Transverse colon (tissue), 4 donors: ENCODE measurements at places on chromosomes 12 and 14. TPM values are rescaled to one million over a fixed set of nuclear protein-coding genes. Genes with fewer than 3 reads are reported as not detected.

Gene SYT1
- 4.9 TPM for total RNA-seq

Gene MANSC1
- 21.9 TPM for total RNA-seq

Gene APOF
- not detected for total RNA-seq

Gene GUCY2C
- 69.4 TPM for total RNA-seq

Gene CNTN1
- total RNA-seq = 0.75 TPM

Gene ZFC3H1
- total RNA-seq = 61.9 TPM

Gene TMPRSS12
- total RNA-seq = not detected

Gene PPP2R5E
- total RNA-seq = 25.8 TPM

Gene TAS2R42
- total RNA-seq = not detected

Gene SLC10A1
- not detected for total RNA-seq

Gene PMEL
- not detected for total RNA-seq

Gene ADGRD1
- 8.3 TPM for total RNA-seq

- no peak for DNase-seq
These were observed 779.9 kb upstream of the TMEM132C start for GRCh38 chr12:127487031-127487430.

DNA sequence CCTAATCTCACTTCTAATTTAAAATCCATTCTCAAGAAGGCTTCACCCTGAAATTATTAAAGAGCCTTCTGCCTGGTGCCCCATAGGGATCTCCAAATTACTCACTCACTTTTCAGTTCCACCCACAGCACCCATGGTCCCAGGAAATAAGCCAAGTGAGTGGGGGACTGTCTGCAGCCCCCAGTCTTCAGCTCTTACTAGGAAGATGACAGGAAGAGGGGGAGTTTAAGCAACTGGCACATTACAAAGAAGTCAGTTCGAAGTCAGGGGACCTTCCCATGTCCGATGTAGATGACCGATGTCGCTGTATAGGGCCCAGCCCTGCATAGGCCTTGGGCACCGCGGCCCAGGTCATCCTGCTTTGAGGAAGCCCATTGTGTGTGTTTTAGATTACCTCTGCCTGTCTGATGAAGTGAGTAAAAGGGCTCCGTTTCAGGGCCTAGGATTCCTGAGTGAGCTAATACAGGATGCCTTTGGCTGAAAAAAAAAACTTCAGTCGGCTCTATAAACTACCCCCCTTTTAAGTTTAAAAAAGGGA lies 1.9 kb downstream of the ACTN1 start:
- DNase-seq = no peak

GRCh38 chr14:60773558-60773957 lies 39.0 kb downstream of the MNAT1 start:
- no peak for DNase-seq

DNA sequence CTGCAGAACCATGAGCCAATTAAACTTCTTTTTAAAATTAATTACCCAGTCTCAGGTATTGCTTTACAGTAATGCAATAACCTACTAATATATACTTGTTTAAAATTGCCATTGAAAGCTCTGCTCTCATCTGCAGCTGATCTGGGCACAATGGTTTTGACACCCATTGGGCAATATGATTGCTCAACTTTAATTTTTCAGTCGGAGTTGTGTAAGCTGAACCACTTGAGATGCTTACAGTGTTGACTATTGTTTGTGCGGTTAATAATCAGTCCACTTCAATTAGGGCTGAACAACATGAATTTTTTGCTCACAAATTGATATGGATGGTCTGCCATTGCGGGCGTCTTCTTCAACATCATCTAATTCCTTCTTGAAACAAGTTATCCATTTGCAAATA lies 18.0 kb upstream of the OR4K5 start:
- DNase-seq = no peak

GRCh38 chr14:70014406-70015095 lies 135.3 kb downstream of the SMOC1 start:
- no peak for DNase-seq

DNA sequence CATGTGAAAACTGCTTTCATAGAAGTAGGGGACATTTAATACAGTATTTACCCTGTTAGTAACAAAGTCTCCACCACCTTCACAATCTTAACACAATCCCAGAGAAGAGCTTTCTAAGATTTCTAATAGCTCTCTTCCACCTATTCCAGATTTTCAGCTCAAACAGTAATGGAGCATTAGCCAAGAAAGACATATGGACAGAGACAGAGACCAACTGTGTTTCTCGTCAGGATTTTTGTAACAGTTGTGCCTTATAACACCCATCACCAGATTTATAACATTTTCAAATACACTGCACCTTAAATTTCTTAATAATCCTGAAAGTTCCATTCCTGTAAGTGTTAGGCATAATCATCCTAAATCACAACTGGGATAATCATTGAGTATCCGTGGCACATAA lies 321.2 kb upstream of the TMTC1 start:
- no peak for DNase-seq

GRCh38 chr12:39199351-39199750 lies 243.6 kb downstream of the KIF21A start:
- DNase-seq = no peak

DNA sequence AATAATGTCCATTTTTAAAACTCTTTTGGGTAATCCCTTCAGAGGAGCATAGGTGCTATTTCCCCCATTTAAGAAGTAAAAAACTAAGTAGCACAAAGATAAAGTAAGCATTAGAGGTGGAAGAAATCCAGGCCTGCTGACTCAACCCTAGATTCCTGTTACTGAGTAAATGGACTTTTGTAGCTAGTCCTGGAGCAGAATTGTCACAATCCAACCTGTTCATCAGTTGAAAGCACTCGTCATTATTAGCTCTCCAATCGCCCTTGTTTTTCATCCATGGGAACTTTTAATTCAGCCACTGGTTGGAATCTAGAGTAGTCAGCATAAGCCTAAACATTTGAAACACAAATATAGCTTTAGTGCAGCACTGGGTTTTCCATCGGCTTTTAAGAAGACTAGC lies 139.5 kb upstream of the AMIGO2 start:
- no peak for DNase-seq

- no peak for DNase-seq
These were observed 69.1 kb upstream of the HOXC13 start for GRCh38 chr12:53869500-53869899.

GRCh38 chr14:78902010-78902623 lies 731.9 kb downstream of the NRXN3 start:
- peak; percentile 15 for DNase-seq

DNA sequence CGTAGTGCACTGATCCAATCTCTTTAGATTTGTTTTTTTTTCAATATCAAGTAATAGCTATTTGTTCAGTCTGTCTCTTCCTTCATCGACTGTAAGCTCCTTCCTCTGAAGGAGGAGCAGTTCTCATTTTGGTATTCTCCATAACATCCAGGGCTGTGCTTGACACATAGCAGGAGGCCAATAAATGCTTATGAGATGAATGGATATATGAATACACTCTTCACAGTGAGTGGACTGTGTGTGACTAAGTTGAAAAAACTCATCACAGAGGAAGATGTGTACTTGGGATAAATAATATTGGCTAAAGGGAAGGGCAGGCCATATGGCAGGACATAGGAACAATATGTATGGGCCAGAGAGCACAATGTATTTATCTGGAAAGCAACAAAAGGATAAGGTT lies 205.3 kb upstream of the PRICKLE1 start:
- DNase-seq = no peak

- DNase-seq = no peak
These were observed 75.5 kb upstream of the DCD start for GRCh38 chr12:54723379-54724256.

GRCh38 chr12:94026596-94026995 lies 121.8 kb upstream of the PLXNC1 start:
- DNase-seq = no peak

DNA sequence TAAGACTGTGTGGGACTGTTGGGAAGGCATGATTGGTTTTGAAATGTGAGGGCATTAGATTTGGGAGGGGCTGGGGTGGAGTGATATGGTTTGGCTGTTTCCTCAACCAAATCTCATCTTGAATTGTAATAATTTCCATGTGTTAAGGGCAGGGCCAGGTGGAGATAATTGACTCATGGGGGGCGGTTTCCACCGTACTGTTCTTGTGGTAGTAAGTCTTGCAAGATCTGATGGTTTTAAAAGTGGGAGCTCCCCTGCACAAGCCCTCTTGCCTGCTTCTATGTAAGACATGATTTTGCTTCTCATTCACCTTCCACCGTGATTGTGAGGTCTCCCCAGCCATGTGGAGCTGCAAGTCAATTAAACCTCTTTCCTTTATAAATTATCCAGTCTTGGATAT lies 76.6 kb upstream of the PPFIA2 start:
- DNase-seq = no peak

DNA sequence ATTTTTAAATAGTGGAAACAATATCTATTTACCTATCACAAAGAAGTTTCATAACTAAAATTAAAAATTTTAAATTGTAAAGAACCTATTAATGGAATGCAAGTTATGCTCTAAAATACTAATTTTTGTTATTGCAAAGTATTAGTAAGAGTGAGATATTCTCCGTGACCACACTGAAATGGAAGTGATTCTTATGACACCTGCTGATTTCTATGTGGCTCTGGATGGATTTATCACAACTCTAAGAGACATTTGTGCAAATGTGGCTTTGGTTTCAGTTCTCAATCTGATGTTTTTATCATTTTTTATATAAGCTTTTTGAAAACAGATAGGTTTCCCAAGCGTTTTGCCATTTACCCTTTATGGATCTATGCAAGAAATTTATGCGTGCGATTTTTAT lies 497.8 kb downstream of the NAV3 start:
- DNase-seq = no peak

DNA sequence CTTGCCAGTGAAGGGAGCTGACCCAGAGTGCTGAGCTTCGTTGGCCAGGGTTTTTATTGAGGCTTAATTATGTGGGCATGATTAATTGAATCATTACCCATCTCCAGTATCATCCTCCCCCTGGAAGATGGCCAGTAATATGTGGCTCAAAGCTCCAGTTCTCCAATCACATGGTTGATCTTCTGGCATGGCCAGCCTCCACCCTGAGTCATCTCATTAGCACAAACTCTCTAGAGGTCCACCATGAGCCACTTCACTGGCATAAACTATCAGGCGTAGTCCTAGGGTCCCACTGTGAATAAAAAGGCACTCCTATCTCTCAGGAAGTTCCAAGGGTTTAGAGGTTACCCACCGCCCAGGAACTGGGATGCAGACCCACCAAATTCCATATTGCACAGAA lies 135.0 kb downstream of the ANO6 start:
- DNase-seq = no peak

- DNase-seq = no peak
These were observed 26.6 kb upstream of the NRDE2 start for GRCh38 chr14:90358359-90358758.

- no peak for DNase-seq
These were observed 52.2 kb downstream of the SPPL3 start for GRCh38 chr12:120851944-120852343.

GRCh38 chr12:21774358-21775132 lies at the start of gene KCNJ8:
Gene KCNJ8, minus strand, starts transcription at chr12:21774706. Its CDS starts 1,090 bp downstream, at chr12:21773616.
- peak; percentile 36 for DNase-seq

DNA sequence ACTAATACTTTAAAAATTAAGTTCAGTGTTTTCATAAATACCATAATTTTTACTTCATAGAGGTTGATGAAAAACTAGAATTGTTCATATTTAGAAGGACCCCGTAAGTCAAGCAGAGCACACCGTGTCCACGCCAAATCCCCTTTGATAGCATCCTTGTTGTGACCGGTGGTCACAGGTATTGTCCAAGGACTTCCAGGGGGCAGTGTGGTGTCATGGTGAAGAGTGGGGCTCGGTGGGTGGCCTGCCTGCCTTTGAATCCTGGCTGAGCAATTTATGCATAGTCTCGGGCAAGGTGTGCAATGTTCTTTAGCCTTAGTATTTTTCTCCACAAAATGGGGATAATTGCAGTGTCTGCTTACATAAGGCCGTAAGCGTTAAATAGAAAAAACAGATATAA lies 169.9 kb downstream of the KTN1 start:
- DNase-seq = no peak

- DNase-seq = peak; percentile 20
These were observed at the start of gene LYZ for GRCh38 chr12:69348162-69348938. Gene LYZ, plus strand, starts transcription at chr12:69348381. Its CDS starts 28 bp downstream, at chr12:69348409.

- DNase-seq = peak; percentile 16
These were observed 62.3 kb downstream of the R3HDM2 start for GRCh38 chr12:57368349-57369095.

- DNase-seq = no peak
These were observed 506.2 kb upstream of the TBX3 start for GRCh38 chr12:115190010-115190770.

DNA sequence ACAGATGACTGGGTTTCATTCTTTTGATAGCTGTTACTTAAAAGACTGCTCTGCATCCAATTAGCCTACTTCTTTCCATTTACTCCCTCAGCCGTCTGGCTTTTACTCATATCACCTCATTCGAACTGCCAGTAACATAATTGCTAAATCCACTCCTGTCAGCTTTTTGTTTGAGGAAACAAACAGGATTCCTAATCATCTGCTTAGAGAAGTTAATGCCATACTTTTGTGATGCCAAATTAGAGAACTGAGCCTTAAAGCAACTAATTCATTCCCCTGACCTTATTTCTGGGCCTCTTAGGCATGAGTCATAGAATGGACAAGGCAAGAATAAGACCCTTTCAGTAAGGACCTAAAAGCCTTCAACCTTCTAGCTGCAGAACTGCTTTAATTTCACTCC lies 2.9 kb downstream of the OXA1L start:
- DNase-seq = no peak
